HL-60 (cell line): ENCODE measurements at places on chromosomes 3 and 15.

GRCh38 chr3:9837701-9838582, 5.9 kb downstream of the RPUSD3 start:
- DNase-seq = peak; percentile 77

DNA sequence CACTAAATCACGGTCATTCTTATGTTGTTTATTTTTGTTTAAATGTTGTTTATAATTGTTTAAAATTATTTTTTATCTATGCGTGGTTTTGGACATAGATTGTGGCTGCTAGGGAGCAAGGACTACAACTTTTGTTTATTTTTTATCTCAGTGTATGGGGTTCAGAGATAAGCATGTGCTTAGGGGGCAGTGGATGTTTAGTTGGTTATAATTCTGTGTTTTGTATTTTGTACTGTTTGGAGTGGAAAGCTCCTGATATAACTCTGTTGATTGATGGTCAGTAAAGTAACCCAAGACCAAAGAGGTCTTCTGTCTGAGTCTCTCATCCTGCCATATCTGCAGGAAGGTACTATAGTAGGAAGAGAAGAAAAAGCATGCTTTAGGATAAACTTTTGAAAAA, 36.5 kb upstream of the NPHP3 start:
- no peak for DNase-seq

DNA sequence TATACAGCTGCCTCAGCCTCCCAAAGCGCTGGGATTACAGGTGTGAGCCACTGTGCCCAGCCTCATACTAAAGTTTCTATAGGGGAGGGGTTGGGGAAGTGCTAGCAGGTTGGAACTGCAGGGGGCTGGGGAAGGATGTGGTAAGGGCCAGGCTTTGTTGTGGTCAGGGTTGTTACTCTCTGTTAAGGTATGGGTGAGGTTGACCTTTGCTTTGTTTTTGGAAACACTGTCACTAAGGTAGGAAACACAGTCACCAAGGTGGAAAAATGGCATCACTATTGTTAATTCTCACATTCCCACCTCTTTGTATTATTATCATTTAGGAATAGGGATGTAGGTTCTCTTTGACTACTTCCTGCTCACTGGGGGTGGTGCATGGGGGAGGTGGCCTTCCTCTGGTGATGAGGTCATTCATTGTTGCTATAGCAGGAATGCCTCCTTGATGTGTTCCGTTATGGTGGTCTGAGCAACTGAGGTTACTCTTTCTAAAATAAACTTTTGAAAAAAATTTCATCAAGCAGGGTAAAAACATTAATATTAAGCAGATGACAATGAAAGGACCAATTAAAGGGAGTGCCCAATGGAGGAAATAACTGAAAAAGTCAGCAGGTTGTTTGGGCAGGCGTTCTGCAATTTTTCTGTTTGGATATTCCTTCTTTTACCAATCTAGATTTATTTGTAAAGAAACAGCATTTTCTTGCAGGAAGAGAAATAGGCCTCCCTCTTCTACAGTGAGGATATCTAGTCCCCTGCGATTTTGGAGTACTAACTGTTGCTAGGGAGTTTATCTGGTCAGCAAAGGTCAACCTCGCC, 150.5 kb downstream of the WDR76 start:
- DNase-seq = no peak

DNA sequence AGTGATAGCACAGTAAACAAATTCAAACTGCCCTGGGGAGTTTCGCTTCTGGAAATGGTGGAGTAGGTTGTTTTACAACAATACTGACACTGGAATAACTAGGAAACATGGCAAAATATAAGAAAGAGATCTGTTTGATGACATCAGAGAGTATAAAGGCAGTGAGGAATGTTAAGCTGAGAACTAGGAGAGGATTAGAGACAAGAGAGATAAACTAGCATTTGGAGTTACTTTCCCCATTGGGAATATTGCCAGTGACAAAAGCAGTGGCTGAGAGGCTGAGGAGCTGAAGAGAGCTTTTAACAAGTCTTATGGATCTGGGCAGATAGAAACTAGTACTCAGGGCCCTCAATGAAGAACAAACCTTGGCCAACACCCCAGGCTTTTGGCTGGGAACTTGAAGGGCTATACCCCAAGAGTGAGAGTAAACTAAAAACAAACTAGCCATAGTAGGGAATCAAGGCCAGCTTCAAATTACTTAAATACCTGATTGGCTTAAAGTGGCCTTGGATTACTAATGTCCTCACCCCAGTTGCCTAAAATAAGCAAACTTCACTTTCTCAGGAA, 280.4 kb downstream of the KLF13 start:
- no peak for DNase-seq

DNA sequence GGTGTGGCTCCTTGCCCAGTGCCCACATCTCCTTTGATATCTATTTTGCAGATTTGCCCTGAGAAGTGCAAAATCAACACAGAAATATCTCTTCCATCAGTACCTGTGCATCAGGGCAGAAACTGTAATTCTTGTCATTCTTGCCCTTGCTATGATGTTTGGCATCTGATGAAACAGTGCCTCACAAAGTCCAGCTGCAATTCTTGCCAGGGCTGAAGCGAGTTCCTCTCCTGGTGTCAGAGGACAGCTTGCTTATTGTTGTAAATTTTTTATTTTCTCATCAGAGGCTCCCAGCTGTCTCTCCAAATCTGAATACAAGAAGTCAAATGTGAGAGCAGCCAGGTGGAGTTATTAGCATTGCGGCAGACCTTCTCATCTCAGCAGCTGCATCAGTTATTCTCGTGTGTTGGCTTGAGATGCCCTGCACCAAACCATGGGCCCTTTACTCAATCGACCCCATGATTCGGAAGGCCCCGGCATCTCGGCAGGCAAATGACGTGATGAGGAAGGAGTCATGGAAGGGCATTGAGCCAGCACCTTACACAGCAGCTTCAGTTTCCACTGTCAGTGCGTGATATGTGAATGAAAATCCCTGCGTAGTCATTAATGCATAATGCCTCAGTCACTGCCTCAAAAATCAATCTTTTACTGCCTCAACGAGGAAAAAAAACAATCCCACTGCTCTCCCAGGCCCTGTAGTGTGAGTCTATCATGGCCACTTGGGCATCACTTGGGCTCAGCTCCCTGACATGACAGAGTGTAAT, 93.4 kb downstream of the CCNL1 start:
- no peak for DNase-seq

DNA sequence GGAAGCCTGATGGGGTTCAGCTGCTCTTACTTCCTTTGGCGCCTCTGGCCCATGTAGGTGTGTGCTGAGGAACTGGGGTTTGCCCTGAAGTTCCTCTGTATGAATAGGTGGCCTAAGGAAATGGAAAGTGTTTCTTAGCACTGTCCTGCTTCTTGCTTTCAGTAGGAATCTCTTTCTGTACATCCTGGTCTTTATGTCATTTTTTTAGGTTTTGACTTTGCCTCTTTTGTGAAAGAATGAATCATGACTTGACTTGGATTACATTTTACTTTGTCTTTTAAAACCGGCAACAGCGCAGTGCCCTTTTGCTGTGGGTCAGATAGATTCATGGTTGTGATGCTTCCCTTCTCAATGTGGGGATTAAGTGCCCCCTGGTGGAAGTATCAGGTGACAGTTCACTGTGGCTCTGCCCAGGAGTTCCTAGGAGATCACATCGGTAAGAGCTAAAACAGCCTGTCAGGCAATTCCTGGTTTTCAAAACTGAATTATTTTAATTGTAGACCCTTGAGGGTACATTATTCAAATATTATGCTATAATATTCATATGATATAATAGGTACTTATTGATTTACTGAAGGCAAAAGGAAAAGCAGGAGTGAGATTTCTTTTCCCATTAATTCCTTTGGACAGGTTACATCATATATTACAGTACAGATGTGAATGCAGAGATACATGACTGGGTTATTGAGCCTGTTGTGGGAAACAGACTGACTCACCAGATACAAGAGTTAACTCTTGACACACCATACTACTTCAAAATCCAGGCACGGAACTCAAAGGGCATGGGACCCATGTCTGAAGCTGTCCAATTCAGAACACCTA, 95.4 kb downstream of the HCN4 start:
- DNase-seq = no peak

DNA sequence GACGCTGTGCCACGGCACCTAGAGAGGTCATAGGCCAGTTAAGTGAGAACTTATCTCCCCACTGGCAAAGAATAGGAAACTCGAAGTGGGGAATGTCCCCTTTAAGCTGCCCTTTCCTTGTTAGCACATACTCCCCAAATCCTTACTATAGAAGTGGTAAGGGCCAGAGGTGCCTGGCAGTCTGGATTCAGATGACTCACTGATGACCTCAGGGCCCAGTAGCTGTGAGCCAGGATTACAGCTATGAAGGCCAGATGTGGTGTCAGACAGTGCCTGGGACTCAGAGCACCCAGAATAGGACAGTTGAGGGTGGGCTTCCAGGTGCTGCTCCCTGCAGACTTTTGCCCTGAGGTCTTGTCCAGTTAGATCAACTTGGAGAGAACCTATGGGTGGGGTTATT, 37.7 kb downstream of the PDIA5 start:
- no peak for DNase-seq

GRCh38 chr15:89963301-89964231, 37.6 kb upstream of the ZNF710 start:
- DNase-seq = peak; percentile 93

DNA sequence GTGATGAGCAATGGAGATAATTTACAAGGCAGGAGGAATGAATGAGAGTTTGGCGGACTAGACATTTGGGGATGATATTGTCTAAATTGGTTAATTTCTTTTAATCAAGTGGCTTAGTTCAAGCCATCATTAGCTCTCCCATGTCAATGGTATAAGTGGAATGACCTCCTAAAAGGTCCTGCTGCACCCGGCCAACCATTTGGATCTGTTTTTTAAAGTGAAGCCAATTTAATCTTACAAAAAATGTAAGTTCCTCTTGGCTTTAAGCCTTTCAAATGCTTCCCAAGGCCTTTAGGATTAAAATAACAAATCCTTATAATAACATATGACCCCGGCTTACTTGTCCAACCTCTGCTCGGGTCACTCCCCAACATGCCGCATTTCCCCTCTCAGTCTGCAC, 484.4 kb upstream of the ADAMTS9 start:
- DNase-seq = no peak

- no peak for DNase-seq
Observed at GRCh38 chr3:131329774-131330173, 51.8 kb upstream of the NUDT16 start.

DNA sequence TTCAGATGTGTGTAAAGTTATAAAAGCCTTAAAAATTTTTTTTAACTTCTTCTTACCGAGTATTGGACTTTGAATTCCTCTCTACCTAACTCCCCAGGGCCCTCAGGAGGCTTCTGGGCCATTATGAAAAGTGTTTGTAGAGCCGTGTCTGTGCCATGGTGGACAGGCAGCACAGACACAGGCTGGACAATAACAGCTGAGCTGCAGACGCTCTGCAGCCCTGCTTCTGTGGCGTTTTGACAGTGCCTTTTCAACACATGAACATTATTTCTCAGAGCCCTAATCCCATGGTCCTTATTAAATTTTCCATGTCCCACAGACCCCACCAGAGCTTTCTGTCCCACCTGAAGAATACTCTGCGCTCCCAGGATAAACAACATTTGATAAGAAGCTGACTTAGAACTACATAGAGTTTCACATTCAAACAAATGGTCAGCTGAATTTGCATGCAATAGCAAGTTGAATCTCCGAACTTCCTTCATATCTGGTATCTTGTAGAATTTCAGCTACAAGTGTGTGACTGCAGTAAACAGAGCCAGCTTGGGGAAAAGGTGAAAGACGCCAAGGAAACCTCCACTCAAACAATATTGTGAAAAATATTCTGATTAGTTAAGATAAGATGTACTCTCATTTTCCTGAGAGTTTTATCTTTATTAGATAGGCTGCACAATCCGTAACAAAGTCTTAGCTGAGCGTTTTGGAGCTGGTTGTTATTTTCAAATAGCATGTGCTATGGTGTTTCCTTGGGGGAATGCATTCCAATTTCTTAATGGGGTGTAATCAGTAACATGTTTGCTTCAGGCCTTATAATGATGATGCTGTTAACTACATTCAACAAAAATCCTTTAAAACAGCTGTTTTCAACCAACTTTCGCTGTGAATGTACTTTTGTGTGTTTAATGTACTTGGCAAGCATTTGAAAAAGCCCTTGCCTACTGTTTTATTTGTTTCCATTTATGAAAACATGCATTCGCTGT, 378.2 kb downstream of the MECOM start:
- DNase-seq = no peak

DNA sequence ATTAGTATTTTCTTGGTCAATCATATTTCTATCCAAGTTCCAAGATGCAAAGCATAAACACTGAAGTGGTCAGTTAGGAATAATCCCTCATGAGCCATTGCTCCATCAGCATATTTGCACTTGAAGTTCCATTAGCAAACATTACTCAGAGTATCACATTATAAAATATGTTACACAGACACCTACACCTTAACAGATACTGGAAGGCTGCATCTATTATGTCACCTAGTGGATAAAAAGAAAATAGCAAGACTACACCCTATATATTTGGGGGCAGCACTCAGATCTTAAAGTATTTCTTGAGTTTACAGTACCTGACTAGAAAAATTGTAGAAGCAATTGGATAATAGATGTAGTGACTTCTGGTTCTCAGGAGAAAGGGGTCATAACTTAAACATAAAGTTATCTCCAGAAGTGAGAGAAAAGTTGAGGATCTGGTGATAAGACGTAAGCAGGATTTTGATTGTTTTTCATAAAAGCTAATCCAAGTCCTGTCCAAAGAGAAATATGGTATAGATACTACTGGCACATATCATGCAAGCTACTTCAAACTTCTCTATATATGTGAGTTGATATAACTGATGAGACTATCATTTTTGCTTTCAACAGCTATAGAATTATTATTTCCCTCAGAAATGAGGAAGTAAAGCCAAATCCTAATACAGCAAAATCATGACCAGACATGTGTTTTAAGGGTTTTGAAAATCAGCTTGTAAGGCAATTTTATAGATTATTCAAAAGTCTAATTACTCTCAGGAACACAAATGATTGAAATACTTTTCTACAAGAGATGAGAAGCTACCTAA, 422.2 kb downstream of the GBE1 start:
- DNase-seq = no peak

GRCh38 chr15:84811828-84812227, 5.3 kb upstream of the ALPK3 start:
- DNase-seq = no peak

DNA sequence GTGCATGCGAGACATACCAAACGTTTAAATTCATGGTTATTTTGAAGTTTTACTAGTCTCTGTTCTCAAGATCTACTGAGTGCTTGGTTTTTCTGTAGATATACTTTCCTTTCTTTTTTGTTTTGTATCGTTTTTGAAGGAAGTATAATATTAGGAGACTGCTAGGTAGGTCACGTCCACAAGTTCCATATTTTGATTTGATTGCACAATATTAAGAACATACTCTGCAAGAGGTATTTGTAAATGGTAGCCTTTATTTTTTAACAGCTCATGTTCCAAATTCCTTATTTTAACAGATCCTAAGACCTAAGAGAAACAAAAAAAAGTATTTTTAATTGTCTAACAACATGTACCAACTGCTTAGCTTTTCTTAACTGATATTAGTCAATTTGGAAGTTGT, 156.7 kb downstream of the SERPINI1 start:
- no peak for DNase-seq

- no peak for DNase-seq
Observed at GRCh38 chr3:146337991-146338390, 87.1 kb upstream of the PLSCR4 start.
